Purkinje cell (primary cell): ENCODE measurements at places on chromosomes 4 and X. TPM values are rescaled to one million over a fixed set of nuclear protein-coding genes. Genes with fewer than 3 reads are reported as not detected.

The SMIM31 gene
- not detected in 2 replicates for polyA plus RNA-seq

The SYNPO2 gene
- polyA plus RNA-seq: 1.8 and 6.7 TPM in 2 replicates

The CXCL1 gene
- polyA plus RNA-seq: not detected in 2 replicates

The HTR2C gene
- 0.36 TPM in 1 of 2 replicates, not detected in the other for polyA plus RNA-seq

The ARHGAP10 gene
- 1.6 and 2.2 TPM in 2 replicates for polyA plus RNA-seq

The MORF4L2 gene
- 226 and 282 TPM in 2 replicates for polyA plus RNA-seq

The TMEM164 gene
- polyA plus RNA-seq: 0.90 and 2.3 TPM in 2 replicates

The GNRHR gene
- polyA plus RNA-seq: 1.3 and 1.8 TPM in 2 replicates

The LAMP2 gene
- polyA plus RNA-seq: 42.2 and 57.9 TPM in 2 replicates

The CLTRN gene
- 0.82 TPM in 1 of 2 replicates, not detected in the other for polyA plus RNA-seq

The FAM9A gene
- polyA plus RNA-seq: 2.3 and 2.5 TPM in 2 replicates

The RRH gene
- 0.38 and 0.89 TPM in 2 replicates for polyA plus RNA-seq

The ZBTB49 gene
- 0.52 TPM in 1 of 2 replicates, not detected in the other for polyA plus RNA-seq

The LDOC1 gene
- polyA plus RNA-seq: 60.4 and 70.1 TPM in 2 replicates

The FAM13A gene
- polyA plus RNA-seq: 21.9 and 31.1 TPM in 2 replicates

The AFP gene
- not detected in 2 replicates for polyA plus RNA-seq

The RNF150 gene
- 21.0 and 21.2 TPM in 2 replicates for polyA plus RNA-seq

The GASK1B gene
- polyA plus RNA-seq: 8.1 and 10.3 TPM in 2 replicates

The DCAF12L2 gene
- 1.5 TPM in 1 of 2 replicates, not detected in the other for polyA plus RNA-seq

The WNK3 gene
- polyA plus RNA-seq: 8.3 and 11.7 TPM in 2 replicates

The GC gene
- polyA plus RNA-seq: not detected in 2 replicates

The PTTG2 gene
- not detected in 2 replicates for polyA plus RNA-seq

The SCML1 gene
- polyA plus RNA-seq: 9.0 and 9.1 TPM in 2 replicates

The F8A2 gene
- not detected in 2 replicates for polyA plus RNA-seq

The ATP10D gene
- 21.0 and 26.4 TPM in 2 replicates for polyA plus RNA-seq

The AFF2 gene
- polyA plus RNA-seq: 5.5 and 6.3 TPM in 2 replicates

The HTRA3 gene
- polyA plus RNA-seq: not detected in 2 replicates

The SERPINA7 gene
- not detected in 2 replicates for polyA plus RNA-seq

The UGT2B7 gene
- not detected in 2 replicates for polyA plus RNA-seq

The RIPPLY1 gene
- polyA plus RNA-seq: not detected in 2 replicates

The MAP9 gene
- polyA plus RNA-seq: 235 and 241 TPM in 2 replicates

The AFAP1 gene
- polyA plus RNA-seq: 0.98 and 2.9 TPM in 2 replicates

The TLR8 gene
- not detected in 2 replicates for polyA plus RNA-seq

The MSL3 gene
- 19.8 and 21.5 TPM in 2 replicates for polyA plus RNA-seq

The TEX13C gene
- not detected in 2 replicates for polyA plus RNA-seq

The IL3RA gene
- 1.1 TPM in 1 of 2 replicates, not detected in the other for polyA plus RNA-seq

The OPRPN gene
- polyA plus RNA-seq: not detected in 2 replicates

The DKK2 gene
- 2.3 TPM in 1 of 2 replicates, not detected in the other for polyA plus RNA-seq

The ASMT gene
- polyA plus RNA-seq: not detected in 2 replicates

The ZNF280C gene
- 1.1 and 1.5 TPM in 2 replicates for polyA plus RNA-seq

The HAUS7 gene
- 11.2 and 11.4 TPM in 2 replicates for polyA plus RNA-seq

The NLRP2B gene
- not detected in 2 replicates for polyA plus RNA-seq

The MTHFD2L gene
- 9.9 and 20.2 TPM in 2 replicates for polyA plus RNA-seq

The TMEM33 gene
- 46.7 and 53.1 TPM in 2 replicates for polyA plus RNA-seq

The PHOX2B gene
- polyA plus RNA-seq: not detected in 2 replicates

The NHS gene
- polyA plus RNA-seq: 0.39 and 0.74 TPM in 2 replicates

The PAGE1 gene
- not detected in 2 replicates for polyA plus RNA-seq

The FHIP1A gene
- polyA plus RNA-seq: 8.8 and 9.8 TPM in 2 replicates

The ARHGEF6 gene
- polyA plus RNA-seq: 2.0 and 2.5 TPM in 2 replicates

The PAGE5 gene
- not detected in 2 replicates for polyA plus RNA-seq

The TCEAL7 gene
- 45.5 and 176 TPM in 2 replicates for polyA plus RNA-seq

The TCEANC gene
- polyA plus RNA-seq: 4.7 and 6.1 TPM in 2 replicates

The DDX53 gene
- polyA plus RNA-seq: not detected in 2 replicates
